ENCODE measurements at places on chromosomes 7 and 10. TPM values are rescaled to one million over a fixed set of nuclear protein-coding genes. Genes with fewer than 3 reads are reported as not detected.

XRCC2 gene
- total RNA-seq = 11.0 TPM

ZNF467 gene
- 5.3 TPM for total RNA-seq

NKX2-3 gene
- total RNA-seq = 0.33 TPM

LZTS2 gene
- total RNA-seq = 60.5 TPM

MEST gene
- total RNA-seq = 77.6 TPM

Measured in motor neuron (in vitro differentiated cells).